CD4-positive, alpha-beta memory T cell (primary cell): ENCODE measurements at places on chromosomes 1 and 21. TPM values are rescaled to one million over a fixed set of nuclear protein-coding genes. Genes with fewer than 3 reads are reported as not detected.

Gene DMBX1
- not detected for total RNA-seq

Gene TEKT2
- not detected for total RNA-seq

Gene ANKRD35
- not detected for total RNA-seq

Gene DFFA
- total RNA-seq: 25.3 TPM

Gene AKR7A3
- 1.1 TPM for total RNA-seq

Gene SH2D1B
- total RNA-seq: not detected

Gene PDZK1IP1
- total RNA-seq: not detected

Gene RPTN
- total RNA-seq: not detected

Gene SLC39A1
- 21.6 TPM for total RNA-seq

Gene KCNK2
- total RNA-seq: not detected

Gene OR14K1
- not detected for total RNA-seq

Gene CCDC24
- 1.9 TPM for total RNA-seq
